ENCODE measurements at places on chromosomes 1 and 21.
A peak's percentile ranks its signal among the peaks of the same experiment; 100 is the strongest.

DNA sequence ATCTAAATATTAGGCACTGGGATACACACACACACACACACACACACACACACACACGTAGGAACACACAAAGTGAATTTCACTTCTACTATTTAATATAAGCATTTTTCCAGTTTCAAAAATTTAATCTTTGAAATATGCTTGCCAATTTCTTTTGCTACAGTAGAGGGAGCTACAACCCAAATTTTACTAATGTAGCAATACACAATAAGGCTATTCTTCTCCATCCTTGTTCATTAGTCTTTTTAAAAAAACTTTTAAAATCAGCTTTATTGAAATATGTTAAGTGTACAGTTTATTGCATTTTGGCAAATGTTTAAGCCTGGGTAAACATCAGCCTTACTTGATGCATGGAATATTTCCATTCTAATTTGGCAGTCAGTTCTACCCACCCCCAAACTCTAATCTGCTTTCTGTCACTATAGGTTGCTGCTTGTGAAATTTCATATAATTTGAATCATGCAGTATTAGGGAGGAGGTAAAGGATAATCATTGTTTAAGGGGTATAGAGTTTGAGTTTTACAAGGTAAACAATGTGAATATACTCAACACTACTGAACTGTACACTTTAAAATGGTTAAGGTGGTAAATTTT, 93.0 kb upstream of the TENT5C start:
- peak; percentile 29 for DNase-seq

DNA sequence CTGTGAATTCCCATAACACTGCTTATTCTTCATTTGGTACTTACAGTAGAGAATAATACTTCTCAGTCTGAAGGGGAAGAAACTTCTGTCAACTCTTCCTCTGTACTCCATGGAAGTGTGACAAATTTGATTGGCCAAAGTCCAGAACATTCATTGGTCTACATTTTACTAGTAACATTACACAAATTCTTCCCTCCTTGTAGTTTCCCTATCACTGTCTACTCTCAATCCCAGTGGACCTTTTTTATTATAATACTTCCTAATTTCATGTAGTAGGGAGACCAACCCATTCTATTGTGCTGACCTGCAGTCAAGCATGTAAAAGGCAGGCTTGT, 74.7 kb downstream of the ALG6 start:
- no peak for DNase-seq

GRCh38 chr1:199549421-199549820, 478.1 kb upstream of the NR5A2 start:
- DNase-seq = no peak

GRCh38 chr1:21362096-21362495, 71.8 kb upstream of the ECE1 start:
- peak; percentile 73 for DNase-seq

GRCh38 chr1:2617971-2618470, 14.8 kb downstream of the MMEL1 start:
- DNase-seq = no peak

DNA sequence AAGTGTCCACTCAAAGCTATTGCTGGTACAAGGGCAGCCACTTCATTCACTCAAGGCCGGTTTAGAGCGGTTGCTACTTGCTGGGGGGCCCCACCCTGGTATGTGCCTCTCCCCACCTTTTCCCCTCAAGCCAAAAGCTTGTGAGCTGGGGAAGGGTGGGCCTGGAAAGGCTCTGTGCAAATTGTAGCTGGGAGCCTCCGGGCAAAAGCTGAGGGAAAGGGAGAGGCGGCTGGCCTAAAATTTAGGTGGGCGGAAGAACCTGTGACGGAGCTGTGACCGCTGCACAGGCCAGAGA, 306 bp upstream of the SH3D21 start:
- DNase-seq = no peak

GRCh38 chr1:162680419-162681121, 48.3 kb downstream of the DDR2 start:
- DNase-seq = no peak

DNA sequence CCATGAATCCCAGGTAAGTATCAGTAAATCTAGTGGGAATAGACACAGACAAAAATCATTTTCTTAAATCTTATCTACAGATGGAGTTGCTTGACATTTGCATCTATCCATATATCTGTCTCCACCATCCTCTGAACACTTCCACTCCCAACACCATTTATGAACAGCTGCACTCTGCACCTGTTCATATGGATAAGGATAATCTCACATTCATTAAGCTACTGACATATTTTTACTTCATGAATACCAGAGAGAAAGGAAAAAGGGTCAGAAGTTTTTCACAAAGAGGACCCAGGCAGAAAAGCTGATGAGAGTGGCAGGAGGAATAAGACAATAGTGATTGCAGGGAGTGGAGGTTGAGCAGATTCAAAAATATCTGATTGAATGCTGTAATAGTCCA, 222.6 kb downstream of the DNAH14 start:
- no peak for DNase-seq

DNA sequence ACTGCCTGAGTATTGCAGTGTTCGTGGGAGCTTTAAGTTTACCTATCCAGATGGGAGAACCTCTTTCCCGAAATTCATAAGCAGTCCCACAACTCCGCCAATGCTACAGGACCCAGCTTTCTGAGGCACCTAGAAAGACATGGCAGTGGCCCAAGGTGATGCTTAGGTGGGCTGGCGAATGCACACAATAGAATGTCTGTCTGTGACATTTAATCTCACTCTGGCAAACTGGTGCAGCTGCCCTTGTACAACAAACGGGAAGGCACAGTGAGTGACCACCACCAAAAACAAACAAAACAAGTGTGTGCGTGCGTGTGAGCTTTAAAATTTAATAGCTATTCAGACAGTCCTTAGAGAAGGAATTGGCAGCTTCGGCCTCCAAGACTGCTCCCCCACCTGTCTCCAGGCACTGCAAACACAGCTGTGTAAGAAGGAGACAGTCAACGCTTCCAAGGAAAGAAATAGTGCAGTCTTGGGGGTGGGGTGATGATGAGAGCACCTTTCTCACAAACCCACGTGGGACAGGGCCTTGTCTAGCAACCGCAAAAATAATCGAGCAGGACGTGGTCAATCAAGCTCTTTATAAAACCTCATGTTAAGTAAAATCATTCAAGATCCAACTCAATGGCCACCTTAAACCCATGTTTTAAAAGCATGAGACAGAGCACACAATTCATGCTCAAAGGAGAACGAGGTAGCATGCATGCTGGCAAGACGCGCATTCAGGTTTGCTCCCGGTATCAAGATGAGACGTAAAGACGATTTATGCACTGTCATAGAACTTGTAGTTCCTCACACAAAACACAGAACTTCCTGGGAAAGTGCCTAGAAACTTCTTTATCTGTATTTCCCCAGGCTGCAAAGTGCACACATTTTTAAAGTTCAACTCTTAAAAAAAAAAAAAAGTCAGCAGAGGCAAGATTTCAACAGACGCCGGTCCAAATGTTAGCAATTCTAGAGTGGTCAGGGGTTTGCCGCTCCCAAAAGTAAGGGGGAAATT, 84.1 kb downstream of the TM2D1 start:
- no peak for DNase-seq

DNA sequence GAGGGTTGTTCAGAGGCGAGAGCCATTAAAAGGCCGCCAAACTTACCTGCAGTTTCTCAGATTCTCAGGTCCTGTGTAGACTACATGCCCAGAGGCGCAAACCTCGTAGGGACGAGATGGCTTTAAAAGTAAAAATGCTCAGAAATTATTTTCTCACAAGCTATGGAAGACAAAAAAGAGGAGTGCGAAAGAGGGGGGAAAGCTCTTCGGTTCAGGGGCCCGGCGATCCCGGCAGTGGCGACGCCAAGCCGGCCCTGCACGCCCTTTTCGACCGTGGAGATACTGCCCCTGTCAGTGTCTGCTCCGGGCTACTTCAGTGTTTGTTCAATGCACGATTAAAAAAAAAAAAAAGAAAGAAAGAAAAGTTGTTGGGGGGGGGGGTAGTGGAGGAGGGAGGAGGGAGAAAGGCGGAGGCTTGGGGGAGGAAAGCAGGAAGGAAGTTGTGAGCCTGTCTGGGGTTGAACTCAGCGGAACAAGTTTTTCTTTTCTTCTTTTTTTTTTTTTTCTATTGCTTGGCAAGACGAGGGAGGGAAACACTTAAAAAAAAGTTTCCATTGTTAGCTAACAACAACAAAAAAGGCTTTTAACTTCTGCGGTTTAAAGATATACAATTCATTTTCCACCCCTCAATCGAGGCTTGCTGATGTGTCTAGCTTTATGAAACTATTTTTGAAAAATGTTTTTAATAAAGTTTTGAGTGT, at the start of gene ITPKB:
TSS of gene ITPKB (minus strand) at position 288 of the 701 bp plus-strand sequence. CDS start 1,824 bp downstream, outside the sequence.
- DNase-seq = peak; percentile 62

- no peak for DNase-seq
Observed at GRCh38 chr1:21899987-21900386, 37.1 kb downstream of the HSPG2 start.

GRCh38 chr1:232797856-232798510, 7.2 kb upstream of the MAP10 start:
- no peak for DNase-seq

- no peak for DNase-seq
Observed at GRCh38 chr1:201136355-201137023, 9.5 kb upstream of the ASCL5 start.

GRCh38 chr1:228367798-228368791, 38.5 kb downstream of the TRIM11 start:
- no peak for DNase-seq

GRCh38 chr1:91817211-91817905, 68.6 kb downstream of the TGFBR3 start:
- no peak for DNase-seq

GRCh38 chr21:17768840-17769446, 50.2 kb downstream of the C21orf91 start:
- no peak for DNase-seq

DNA sequence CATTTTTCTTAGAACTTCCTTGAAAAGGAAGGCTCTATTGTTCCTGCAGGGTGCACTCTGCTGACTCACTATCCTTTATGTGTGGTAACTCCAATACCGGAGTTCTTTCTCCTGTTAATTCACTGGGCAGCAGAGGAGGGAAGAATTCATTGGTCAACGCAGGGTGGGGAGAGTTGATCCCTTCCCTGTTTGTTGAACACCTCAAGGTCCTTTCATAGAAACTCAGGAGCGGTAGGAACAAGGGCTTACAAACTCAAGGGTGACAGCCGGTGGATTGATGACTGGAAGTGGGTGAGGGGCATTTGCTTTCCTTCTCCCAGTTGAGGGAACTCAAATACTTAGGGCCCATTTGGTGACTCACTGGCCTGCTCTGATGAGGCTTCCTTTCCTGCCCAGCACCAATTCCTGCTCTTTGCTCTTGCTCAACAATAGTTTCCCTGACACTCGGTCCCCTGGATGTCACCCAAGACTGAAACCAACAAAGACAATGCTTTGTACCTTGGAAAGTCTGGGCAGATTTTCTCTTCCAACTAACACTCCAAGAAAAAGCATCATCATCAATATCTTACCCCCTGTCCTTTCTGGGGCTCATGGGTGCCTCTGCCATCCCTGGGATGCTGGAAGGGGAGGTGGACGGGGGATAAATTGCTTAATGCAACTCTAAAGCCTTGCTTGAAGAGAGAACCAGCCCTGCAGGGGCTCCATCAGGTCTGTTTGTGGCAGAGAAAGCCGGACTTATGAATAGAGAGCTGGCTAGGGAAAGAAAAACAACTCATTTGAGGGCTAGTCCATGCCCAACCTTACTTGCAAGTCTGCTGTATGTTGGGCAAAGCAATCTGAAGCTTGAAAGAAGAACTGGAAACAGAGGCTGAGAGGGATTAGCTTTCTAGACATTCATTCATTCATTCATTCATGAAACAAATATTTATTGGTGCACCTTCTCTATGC, 9.3 kb downstream of the SLC26A9 start:
- DNase-seq = peak; percentile 82

- DNase-seq = no peak
Observed at GRCh38 chr1:108033550-108033951, 68.6 kb upstream of the VAV3 start.

GRCh38 chr1:170215072-170215885, 69.5 kb downstream of the NTMT2 start:
- no peak for DNase-seq

- no peak for DNase-seq
Observed at GRCh38 chr1:78267513-78268218, 221.9 kb downstream of the GIPC2 start.

Data from midbrain (tissue), 1 donor.